ENCODE measurements at places on chromosomes 2 and 18.

DNA sequence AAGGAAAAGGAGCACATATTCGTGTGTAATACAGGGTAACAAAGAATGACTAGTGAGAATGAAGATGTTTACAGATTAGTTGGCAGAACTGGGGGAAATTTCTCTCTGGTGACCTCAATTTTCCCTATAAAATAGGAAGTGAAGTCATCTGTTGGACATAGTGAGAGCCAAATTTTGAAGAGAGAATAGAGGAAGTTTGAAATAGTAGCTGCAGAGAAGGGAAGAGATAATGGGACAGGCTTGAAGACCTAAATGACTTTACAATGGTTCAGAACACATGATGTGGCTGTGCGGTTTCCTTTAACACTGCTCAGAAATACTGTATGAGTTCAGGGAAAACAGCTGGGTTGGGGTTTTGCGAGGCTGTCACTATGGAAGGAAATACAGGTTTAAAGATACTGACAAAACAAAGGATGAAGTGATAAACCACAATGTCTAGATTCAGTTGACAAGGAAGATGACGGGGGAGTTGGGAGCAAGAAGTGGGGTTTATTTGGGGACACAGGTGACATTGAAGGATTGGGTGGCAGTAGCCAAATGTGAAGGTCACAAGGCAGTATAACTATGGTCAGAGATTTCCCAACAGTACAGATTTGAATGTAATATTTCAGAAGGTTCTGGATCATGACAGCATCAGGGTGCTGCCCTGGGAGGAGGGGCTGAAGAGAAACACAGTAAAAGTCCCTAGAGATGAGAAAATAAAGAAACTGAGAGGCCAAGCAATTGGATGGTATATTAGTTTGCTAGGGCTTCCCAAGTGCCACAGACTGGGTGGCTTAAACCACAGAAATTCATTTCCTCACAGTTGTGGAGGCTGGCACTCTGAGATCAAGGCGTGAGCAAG, 82.6 kb upstream of the TANK start:
- no peak for DNase-seq

DNA sequence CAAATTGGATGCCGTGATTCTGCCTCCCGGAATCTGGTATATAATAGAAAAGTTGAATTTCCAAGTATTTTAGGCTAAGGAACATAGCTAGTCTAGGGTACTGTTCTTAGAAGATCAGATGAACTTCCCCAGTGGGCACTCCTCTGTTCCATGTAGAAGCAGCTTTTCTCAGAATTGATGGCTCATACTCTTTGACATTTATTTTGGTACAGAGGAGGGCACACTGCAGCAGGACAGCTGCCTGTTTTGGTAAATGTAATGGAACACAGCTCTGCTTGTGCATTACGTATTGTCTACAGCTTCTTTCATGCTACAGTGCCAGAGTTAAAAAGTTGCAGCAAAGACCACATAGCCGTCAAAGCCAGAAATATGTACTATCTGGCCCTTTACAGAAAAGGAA, 10.8 kb downstream of the YPEL5 start:
- no peak for DNase-seq

- DNase-seq: no peak
Measured at GRCh38 chr2:162258169-162258568, 14.9 kb upstream of the FAP start.

- no peak for DNase-seq
Measured at GRCh38 chr18:67864677-67865340, 348.3 kb upstream of the DSEL start.

GRCh38 chr2:75274936-75275335, 75.6 kb upstream of the TACR1 start:
- no peak for DNase-seq

- DNase-seq: no peak
Measured at GRCh38 chr2:126866451-126866850, 32.2 kb upstream of the TEX51 start.

- peak; percentile 31 for DNase-seq
Measured at GRCh38 chr2:177772529-177772928, 300.0 kb downstream of the PDE11A start.

- DNase-seq: no peak
Measured at GRCh38 chr2:225064362-225064761, 22.1 kb upstream of the DOCK10 start.

DNA sequence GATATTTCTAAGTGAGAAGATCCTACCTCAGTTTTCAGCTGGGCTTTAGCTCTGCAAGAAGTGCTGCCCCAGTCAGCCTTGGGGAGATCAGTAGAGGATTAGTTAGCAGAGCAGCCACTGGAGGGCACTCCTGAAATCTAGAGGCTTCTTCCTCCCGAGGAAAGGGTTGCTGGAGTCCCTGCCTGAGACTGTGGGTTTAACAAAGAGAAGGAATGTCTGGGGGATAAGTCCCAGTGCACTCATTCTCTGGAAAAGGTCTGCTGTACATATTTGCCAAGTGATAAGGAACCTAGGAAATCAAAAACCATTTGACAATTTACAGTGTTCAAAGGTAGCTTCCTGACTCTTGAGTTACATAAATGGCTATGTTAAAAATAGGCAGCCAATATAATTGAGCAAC, 207.2 kb downstream of the SLC8A1 start:
- DNase-seq: peak; percentile 67

GRCh38 chr2:187988348-187988747, 303.3 kb upstream of the GULP1 start:
- no peak for DNase-seq

- no peak for DNase-seq
Measured at GRCh38 chr18:991441-991840, 86.8 kb downstream of the ADCYAP1 start.

GRCh38 chr2:143311426-143311825, 182.2 kb downstream of the ARHGAP15 start:
- DNase-seq: no peak

DNA sequence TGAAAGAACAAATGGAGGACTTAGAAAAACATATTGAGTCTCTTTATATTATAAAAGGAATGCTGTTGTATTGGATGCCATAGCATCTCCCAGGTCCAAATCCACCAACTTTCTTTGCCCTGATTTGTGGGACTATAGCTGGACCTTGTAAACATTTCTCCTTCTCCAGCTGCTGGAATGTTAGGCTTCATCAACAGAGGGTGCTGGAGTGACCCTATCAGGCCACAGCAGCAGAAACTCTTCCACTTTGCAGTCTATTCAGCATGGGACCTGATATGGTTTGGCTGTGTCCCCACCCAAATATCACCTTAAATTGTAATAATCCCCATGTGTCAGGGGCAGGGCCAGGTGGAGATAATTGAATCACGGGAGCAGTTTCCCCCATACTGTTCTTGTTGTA, 138.4 kb upstream of the ARL4C start:
- no peak for DNase-seq

- no peak for DNase-seq
Measured at GRCh38 chr2:102622646-102623045, 3.3 kb downstream of the SLC9A2 start.

DNA sequence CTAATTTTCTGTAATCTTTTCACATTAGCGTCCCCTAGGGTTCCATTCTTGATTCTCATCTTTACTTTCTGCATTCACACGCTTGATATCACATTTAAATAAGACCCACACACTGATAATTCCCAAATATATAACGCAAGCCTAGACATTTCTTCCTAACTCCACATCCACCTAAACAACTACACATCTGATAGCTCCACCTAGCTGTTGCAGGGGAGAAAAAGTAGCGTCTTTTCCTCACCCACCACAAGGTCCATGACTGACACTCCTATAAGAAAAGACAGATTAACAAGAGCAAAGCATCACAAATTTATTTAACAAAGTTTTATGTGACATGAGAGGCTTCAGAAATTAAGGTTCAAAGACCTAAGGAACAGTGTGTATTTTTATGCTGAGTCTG, 862.2 kb upstream of the DDX18 start:
- no peak for DNase-seq

GRCh38 chr18:76948345-76948744, 126.0 kb downstream of the ZNF236 start:
- DNase-seq: no peak

GRCh38 chr2:178109813-178110212, 2.4 kb upstream of the RBM45 start:
- peak; percentile 56 for DNase-seq

DNA sequence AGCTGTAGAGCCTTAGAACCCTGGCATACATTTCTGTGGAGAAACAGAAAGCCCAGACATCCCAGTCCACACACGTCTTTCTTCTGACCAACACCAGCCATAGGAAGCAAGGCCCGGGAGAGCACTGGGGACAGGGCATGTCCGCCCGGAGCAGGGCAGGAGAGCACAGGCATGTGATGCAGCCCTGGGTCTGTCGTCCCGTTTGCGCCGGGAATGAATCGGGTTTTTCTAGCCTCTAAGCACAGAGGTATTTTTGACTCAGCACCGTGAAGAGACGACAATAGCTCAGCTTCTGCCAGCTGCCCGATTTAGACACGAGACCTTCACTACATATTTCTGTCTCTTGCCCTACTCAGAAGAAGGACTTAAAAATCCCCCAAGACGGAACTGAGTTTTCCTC, 7.3 kb upstream of the AMMECR1L start:
- DNase-seq: no peak

GRCh38 chr2:152376385-152376784, 41.4 kb downstream of the FMNL2 start:
- DNase-seq: no peak

DNA sequence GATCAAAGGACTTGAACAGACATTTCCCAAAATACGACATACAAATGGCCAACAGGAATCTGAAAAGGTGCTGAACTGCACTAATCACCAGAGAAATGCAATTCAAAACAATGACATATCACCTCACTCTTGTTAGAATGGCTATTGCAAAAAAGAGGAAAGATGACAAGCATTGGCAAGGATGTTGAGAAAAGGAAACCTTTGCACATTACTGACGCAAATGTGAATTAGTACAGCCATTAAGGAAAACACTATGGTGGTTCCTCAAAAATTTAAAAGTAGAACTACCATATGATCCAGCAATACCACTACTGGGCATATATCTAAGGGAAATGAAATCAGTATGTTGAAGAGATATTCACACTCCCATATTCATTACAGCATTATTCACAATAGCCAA, 57.7 kb upstream of the ASPRV1 start:
- DNase-seq: no peak

DNA sequence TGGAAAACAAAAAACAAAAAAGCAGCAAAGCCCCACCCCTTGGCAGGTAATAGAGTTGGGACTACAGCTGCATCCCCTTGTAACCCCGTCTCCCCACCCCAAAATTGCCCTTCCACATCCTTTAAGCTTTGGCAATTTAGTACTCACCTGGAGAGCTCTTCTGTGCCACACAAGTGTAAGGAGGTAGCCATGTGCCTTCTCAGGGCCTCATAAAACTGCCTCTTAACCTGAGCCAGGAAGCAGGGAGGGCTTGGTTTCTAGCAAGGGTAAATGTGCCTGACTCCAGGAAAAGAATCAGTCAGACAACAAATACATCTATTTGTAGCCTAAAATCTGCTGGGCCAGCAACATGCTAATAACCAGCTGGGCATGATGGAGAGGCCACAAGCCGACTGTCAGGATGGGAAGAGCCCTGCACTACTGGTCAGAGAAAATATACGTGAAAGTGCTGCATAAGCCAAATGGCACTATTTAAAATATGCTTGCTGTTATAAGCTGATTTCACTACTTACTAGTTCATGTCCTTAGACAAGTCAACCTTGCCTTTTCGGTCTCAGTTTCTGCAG, 46.3 kb downstream of the NOP58 start:
- no peak for DNase-seq

GRCh38 chr2:72326759-72327158, 179.1 kb upstream of the CYP26B1 start:
- DNase-seq: no peak

DNA sequence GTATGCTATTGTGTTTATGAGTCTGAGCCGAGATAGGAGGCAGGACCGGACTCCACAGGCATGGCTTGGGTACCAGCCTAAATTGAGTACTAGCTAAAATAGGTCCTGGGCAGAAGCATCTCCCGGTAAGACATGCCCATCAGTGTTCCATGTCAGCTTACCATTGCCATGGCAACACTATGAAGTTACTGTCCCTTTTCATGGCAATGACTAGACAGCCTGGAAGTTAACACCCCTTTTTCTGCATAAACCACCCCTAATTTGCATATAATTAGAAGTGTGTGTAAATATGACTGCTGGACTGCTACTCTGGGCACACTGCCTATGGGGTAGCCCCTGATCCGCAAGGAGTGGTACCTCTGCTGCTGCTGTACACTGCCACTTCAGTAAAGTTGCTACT, 1005.1 kb upstream of the FAM98A start:
- no peak for DNase-seq

DNA sequence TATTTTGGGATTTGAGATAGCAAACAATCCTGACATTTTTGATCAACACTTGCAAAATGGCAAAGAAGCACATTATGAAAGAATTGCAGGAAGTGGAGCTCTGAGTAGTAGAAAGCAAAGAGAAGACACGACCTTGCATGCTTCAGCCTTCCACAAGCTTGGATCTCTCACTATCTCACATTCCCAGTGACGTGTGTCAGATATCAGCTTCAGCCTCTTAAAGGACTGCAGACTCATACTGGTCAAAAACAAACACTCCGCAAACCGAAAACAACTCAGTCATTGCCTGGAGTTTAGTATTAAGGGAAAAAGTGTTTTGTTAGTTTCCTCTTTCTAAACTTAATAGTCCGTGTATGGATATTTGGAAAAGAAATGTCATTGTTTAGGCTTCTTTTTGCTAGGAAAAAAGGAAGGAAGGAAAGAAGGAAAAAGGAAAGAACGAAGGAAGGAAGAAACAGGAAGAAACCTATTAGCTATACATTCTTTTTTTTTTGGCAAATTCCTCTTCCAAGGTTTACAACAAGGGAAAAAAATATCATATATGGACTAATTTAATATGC, 32.6 kb upstream of the SLC40A1 start:
- DNase-seq: no peak

DNA sequence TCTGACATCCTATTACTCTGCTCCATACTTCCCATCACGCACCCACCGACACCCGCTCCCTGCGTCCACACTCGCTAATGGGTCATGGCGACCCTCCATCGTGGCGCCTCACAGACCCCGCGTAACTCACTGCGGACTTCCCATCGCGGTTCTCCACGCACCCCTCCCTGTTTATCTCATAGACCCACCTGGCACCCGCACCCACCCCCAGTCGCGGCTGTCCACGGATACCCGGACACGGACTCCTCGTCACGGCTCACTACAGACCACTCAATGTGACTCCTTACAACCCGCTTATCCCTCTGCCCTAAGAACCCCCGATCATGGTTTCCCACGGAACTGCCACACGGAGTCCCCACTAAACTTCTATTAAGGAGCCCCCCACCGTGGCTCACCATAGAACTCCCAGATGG, 458 bp downstream of the CXXC1 start:
- DNase-seq: no peak

- no peak for DNase-seq
Measured at GRCh38 chr2:86769838-86770237, 20.9 kb downstream of the CD8A start.

GRCh38 chr2:177633111-177633510, 240.5 kb downstream of the AGPS start:
- no peak for DNase-seq

DNA sequence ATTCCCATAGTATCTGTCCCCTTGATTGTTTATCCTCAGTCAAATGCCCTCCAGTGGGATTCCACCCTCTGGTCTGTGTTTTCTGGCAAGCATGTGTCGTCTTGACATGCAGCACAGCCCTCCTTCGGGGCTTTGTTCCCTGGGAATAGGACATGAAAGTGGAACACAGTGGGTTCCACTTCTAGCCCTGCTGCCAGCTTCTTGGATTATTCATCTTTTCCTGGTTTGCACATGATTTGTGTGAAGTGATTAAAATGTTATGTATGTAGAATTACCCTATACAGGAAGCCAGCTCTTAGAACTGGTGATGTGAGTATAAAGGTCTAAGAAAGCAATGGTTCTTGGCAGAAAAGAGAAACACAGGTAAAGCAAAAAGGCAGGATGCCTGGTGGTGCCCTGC, 142.3 kb downstream of the TANC1 start:
- no peak for DNase-seq
